NCI-H146 (cell line): ENCODE measurements at places on chromosomes 16 and 17.
A peak's percentile ranks its signal among the peaks of the same experiment; 100 is the strongest.

- no peak for DNase-seq
These were observed 2.5 kb downstream of the HS3ST2 start for GRCh38 chr16:22816475-22816874.

DNA sequence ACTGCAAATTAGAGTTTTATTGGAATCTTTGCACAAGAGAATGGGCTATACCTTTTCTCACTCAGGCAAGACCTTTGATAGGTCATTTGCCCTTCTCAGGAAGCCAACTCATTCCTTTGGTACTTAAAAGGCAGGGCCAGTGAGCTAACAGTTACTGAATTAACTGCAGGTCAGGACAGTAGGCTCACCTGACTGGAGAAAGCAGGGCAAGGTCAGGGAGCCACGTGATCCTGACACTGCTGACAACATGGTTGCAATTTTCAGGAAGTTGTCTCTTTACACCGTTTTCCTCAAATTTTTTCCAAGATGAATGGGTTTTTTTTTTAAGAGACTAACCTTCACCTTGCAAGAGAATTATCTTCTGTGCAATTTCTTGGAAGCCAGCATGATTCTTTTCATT, 21.1 kb downstream of the CPSF4L start:
- no peak for DNase-seq

DNA sequence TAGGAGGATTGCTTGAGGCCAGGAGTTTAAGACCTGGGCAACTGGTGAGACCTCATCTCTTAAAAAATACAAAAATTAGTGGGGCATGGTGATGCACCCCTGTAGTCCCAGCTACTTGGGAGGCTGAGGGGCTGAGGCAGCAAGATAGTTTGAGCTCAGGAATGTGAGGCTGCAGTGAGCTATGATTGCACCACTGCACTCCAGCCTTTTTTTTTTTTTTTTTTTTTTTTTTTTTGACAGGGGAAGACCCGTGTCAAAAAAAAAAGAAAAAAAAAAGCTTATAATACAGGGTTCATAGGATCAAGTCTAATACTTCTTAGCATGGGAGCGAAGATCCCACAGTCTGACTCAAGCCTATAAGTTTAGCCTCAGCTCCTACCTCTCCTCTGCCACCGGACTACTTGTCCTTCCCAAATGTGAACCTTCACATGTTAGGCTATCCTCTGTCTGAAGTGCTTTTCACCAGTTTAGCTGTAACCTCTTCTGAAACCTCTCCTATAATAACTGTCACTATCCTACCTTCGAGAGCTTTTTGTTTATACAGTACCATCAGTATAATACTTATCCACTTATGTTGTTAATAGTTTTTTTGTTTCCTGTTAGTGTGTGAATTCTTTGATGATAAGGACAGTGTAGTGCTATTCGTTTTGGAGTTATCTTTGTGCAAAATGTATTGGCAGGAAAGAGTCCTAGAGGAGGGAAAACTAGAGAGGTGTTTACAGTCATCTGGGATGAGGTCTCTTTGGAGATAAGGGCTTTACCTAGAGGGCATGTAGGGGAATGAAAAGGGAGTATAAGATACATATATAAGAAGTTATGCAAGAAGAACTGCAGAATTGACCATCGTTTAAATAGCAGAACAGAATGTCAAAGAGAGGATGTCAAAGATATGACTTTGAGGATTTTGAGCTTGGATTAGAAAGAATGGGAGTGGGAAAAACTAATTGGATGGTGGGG, 15.5 kb downstream of the CPD start:
- no peak for DNase-seq

- peak; percentile 60 for DNase-seq
These were observed 148.7 kb upstream of the ZFHX3 start for GRCh38 chr16:73196670-73197069.

- no peak for DNase-seq
These were observed 195.2 kb upstream of the COX10 start for GRCh38 chr17:13874134-13874533.

GRCh38 chr17:74935585-74936469, at the start of gene OTOP3:
OTOP3 (plus strand) TSS chr17:74935898; CDS start chr17:74935922, 24 bp downstream.
- peak; percentile 91 for DNase-seq

DNA sequence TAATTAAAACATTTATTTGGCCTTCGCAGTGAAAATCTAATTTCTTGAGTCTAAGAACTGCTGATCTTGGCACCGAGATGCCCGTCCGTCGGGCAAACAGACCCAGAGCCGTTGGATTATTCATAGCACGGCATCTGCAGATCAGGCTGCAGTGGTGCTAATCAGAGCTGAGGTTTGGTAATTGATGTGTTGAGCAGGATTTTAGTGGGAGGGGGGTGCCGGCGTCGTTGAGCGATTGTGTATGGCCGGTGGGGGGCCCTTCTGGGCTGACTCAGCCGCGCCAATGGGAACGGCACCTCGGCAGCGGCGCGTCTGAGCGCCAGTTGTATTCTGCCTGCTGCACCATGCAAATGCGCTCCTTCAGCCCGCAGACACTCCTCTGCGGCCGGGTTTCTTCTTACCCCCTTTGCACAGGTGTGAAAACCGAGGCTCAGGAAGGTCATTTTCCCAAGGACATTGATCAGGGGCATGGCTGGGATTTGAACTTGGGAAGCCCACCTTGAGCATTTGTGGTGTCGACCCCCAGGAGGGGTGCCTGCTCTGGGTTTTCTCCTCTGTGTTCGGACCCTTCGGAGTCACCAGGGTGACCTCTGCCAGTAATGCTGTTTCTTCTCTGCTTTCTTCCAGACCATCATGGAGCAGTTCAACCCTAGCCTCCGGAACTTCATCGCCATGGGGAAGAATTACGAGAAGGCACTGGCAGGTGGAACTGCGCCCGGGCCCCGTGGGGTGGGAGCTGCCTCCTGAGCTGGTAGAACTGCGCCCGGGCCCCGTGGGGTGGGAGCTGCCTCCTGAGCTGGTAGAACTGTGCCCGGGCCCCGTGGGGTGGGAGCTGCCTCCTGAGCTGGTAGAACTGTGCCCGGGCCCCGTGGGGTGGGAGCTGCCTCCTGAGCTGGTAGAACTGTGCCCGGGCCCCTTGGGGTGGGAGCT, 18.4 kb downstream of the BAIAP2 start:
- DNase-seq, result no peak

DNA sequence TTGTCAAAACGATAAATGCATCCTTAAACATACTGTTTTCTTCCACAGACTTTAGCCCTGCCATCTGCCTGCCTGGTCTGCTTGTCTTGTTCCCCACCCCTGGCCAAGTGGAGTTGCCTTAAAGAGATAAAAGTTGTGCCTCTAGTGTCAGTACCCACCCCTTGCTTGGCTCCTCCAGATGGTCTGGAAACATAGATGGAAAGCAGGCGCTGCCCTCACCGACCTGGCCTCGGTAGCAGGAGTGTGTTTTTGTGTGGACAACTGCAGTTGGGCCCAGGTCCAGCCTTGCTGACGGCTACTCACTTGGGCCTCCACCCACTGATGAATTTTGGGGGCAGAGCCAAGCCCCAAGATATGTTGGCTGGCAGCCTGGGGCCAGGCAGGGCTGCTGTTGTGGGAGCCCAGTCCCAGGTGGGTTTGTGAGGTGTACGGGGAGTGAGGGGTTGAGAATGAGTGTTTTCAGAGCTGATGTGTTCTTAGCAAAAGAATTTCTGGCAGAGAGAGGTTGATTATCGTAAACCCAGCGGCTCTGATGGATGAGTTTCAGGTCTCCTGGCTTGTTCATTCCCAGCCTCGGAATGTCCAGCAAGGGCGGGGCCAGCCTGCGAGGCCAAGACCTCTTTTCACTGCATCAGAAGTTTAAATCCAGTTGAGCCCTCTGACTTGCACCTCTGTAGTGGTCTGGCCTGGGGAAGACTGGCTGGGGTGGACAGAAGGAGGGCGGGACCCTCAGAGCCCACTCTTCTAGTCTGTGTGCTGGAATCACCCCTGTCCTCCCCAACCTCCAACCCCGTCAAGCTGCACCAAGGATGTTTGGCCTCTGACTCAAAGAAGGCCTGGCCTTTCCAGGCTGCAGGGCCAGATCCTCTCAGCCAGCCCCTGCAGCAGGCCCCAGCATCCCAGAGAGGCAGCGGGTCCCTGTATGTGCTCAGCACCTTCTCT, 179.7 kb downstream of the RAB11FIP4 start:
- DNase-seq, result no peak

GRCh38 chr17:29046473-29046839, 3.5 kb downstream of the PIPOX start:
- no peak for DNase-seq

DNA sequence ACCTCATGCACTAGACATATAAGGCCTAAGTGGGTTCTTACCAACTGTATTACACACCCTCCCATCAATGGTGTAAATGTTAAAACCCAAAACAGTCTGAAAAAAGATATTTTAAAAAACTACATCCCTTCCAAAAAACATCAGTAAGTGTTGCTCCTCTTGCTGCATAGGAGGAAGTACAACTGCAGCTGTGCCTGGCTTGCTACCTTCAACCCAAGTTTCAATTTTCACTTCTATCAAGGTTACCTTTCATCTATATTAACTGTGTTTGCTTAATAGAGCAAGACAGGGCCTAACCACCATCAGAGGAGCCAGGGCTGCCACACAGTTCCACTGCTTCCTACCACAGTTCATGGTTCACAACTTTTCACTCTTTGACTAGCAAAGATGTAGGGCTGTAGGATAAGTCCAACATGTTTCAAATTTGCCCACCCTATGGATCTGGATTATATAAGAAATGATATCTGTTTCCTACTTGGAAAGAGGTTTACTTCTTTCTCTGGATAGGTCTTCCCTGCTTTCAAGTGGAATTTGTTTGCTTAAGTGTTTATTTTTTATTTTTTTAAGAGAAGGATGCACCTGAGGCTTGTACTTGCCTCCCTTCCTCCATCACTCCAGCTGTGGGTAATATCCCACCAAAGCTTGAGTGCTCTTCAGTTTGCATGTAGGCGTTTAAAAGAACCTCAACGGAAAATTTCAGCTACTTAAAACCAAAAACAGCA, 56.7 kb downstream of the GRB7 start:
- no peak for DNase-seq

DNA sequence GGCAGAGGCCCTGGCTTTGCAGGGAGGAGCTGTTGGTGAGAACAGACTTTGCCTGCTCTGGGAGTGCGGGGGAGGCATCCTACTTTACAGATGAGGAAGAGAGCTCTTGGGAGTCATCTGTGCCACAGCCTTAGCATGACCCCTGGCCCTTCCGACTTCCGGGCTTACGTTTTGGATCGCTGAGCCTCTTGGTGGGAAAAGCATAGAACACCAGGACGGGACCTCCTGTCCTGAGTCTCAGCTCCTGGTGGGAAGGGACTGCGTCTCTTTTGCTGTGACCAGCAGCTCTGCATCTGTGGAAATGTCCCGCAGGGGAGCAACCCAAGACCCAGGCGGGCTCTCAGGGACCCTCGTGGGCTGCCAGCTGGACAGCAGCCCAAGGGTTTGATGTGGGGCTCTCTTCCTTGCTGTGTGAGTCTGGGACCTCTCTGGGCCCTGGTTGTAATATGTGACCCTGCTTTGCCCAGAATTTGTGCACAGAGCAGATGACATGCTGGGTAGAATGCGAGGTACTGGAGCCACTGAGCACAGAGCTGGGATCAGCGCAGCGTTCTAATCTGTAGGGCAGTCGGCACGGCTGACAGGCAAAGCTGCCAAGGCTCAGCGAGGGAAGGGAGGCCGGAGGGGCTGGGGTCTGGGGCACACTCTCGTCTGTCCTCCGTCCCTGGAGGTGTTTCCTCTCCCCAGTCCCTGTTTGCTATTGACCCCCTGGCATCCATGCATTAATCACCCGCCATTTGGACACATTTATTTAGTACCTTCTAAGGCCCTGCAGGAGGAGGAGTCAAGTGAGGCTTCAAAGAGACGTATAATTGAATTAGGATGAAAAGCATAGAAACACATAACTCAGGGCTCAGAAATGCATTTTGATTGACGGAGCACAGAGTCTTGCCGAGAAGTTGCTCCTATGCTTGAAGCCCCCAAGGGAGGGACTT, 64.0 kb downstream of the NT5M start:
- no peak for DNase-seq

DNA sequence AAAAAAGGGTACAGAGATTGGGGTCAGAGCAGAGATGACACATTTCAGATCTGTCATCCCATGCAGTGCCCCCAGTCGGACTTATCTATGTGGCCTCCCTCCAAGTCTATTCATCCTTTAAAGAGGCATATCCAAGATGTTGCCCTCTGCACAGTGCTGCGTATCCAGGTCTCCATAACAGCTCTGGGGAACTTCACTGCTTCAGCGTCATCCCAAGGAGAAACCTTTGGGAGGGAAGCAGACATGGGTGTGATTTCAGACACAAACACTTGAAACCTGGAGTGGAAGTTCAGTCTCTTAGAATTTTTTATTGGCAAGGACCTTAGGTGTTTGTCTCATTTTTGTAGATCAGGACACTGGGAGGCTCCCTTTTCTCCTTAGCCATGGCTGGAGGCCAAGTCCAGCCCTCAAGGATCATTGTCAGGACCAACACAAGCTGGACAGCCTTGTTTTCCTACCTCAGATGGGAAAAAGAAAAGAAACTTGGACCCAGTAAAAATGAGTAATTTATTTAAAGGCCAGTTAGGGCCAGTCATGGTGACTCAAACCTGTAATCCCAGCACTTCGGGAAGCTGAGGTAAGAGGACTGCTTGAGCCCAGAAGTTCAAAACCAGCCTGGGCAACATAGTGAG, 23.9 kb upstream of the NLK start:
- DNase-seq, result no peak

DNA sequence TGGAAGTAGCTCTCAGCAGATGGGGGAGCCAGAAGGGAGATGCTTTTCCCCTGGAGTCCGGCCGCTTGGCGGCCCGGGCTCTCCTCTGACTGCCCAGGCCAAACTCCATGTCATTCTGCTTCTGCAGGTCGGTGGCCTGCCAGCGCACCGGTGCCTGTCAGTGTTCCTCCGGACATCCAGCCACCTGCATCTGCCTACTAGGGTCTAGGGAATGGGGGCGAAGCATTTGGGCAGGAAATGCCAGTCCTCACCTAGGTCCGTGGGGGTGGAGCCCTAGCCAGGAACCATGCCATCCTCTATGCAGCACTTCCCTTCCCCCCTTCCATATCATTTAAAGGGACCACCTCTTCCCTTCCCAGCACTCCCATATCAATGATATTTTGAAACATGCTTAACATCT, 34.2 kb downstream of the GJC1 start:
- DNase-seq, result no peak

- no peak for DNase-seq
These were observed 29.2 kb downstream of the GNA13 start for GRCh38 chr17:65027305-65027704.

- no peak for DNase-seq
These were observed 14.8 kb upstream of the C17orf113 start for GRCh38 chr17:42065201-42065600.

DNA sequence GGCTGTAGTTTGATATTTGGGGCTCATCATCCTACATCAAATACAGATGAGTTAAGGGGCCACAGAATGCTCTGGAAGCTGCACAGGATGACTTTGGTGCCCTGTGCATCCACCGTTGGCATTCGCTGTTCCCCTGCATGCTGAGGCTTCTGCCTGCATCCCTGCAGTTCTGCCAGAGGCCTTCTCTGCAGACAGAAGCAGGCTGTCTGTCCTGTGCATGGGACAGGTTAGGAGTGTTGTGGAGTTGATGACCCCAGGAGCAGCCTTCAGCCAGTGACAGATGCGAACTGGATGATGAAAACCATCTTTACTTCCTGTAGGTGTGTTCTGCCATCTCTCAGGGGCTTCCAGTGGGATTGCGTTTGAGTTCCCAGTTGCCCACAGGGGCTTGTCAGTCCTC, 13.6 kb upstream of the TNS4 start:
- no peak for DNase-seq
